ENCODE measurements at places on chromosomes 7 and 10. TPM values are rescaled to one million over a fixed set of nuclear protein-coding genes. Genes with fewer than 3 reads are reported as not detected.

The STEAP4 gene
- 5.9 TPM for total RNA-seq

The REEP3 gene
- 85.4 TPM for total RNA-seq

The EXOC4 gene
- 151 TPM for total RNA-seq

The FAM149B1 gene
- total RNA-seq = 42.3 TPM

The MUC12 gene
- 0.23 TPM for total RNA-seq

The ARHGEF35 gene
- total RNA-seq = 1.3 TPM

The TMEM225B gene
- 0.52 TPM for total RNA-seq

The CFAP69 gene
- total RNA-seq = 10.6 TPM

The CACNB2 gene
- total RNA-seq = 0.20 TPM

The PGAM2 gene
- 3.3 TPM for total RNA-seq

The PODXL gene
- 1.6 TPM for total RNA-seq

All from smooth muscle cell of the pulmonary artery (primary cell).